ENCODE measurements at places on chromosomes 13 and 19.

GRCh38 chr19:2042485-2043250 is 8.4 kb downstream of the MKNK2 start:
- DNase-seq = no peak

GRCh38 chr19:32581705-32582179 is 752 bp downstream of the PDCD5 start:
- peak; percentile 9 for DNase-seq

- no peak for DNase-seq
Measured at GRCh38 chr19:34525001-34525400, 43.4 kb downstream of the WTIP start.

DNA sequence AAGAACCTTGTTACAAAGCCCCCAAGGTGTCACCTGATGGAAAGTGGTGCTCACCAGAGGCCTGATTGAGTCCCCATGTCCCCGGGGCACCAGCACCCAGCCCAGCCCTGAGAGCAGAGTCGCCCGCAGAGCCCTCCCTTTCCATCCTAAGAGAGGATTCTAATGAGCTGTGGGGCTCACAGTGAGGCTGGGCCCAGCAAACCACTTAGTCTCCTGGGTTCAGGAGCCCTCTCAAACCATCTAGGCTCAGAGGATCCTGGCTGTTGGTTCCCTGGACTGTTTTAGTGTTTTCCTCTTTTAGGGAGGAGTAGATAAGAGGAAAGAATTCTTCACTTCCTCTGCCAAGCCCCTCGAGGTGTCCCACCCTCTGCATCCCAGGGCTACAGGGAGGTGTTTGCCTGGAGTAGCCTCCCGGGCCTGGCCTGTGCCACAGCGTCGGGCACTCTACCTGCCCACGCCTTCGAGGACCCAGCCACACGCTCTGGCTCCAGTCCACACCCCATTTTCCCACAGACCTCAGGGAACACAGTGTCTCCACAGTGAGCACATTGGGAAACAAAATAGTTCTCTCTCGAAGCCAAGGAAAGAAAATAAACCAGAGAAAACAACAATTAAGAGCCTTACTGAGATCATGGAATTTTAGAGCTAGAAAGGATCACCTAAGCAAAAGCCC is 34.4 kb downstream of the DHRS12 start:
- no peak for DNase-seq

- DNase-seq = no peak
Measured at GRCh38 chr13:108915095-108915633, 285.8 kb downstream of the MYO16 start.
